ENCODE measurements at places on chromosomes 16 and 17.

DNA sequence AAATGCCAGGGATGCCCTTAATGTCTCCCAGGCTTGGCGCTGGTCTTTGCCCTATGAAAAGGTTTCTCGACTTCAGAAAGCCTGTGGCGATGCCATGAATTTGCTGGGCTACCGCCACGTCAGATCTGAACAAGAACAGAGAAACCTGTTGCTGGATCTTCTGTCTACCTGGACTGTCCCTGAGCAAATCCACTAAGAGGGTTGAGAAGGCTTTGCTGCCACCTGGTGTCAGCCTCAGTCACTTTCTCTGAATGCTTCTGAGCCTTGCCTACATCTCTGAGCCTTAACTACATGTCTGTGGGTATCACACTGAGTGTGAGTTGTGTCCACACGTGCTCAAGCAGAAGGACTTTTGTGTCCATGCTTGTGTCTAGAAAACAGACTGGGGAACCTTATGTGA, 11.4 kb downstream of the CHST4 start:
- DNase-seq: no peak

- no peak for DNase-seq
These were observed 9.1 kb downstream of the IGFBP4 start for GRCh38 chr17:40452216-40452787.

DNA sequence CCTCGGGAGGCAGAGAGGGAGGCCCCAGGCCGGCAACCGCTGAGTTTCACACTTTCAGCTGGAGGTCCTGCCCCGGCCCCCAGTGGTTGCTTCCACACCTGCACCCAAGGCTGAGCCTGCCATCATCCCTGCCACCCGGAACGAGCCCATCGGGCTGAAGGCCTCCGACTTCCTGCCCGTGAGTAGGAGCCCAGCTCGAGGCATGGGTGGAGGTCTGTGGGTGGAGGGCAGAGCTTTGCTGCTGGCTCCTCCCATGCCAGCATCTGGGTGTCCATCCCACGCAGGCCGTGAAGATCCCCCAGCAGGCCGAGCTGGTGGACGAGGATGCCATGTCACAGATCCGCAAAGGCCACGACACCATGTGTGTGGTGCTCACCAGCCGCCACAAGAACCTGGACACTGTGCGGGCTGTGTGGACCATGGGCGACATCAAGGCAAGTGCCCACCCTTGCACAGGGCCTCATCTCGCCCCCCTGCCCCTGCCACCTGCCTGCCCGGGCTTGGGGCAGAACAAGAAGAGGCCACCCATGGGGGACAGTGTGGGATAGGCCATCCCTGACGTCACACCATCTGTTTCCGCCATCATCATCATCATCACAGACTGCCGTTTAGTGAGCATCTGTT, 19.6 kb downstream of the KATNB1 start:
- no peak for DNase-seq

DNA sequence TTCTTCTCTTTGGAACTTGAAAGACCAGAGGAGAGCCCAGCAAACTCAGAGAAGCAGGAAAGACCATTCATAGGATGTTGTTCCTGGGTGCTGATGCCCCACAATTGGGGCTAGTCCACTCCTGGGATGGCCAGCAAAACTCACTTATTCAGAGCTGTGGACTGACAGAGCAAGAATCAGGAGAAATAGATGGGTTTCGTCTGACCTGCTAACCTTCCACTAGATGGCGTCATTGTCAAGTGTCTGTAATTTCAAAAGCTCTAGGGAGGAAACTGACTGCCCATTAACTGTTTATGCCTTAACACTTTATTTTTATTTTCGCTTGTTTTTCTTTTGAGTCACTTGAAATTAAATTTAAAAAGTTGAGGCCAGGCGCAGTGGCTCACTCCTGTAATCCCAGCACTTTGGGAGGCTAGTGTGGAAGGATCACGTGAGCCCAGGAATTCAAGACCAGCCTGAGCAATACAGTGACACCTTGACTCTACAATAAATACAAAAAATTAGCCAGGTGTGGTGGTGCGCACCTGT, 28.7 kb upstream of the MILR1 start:
- no peak for DNase-seq

DNA sequence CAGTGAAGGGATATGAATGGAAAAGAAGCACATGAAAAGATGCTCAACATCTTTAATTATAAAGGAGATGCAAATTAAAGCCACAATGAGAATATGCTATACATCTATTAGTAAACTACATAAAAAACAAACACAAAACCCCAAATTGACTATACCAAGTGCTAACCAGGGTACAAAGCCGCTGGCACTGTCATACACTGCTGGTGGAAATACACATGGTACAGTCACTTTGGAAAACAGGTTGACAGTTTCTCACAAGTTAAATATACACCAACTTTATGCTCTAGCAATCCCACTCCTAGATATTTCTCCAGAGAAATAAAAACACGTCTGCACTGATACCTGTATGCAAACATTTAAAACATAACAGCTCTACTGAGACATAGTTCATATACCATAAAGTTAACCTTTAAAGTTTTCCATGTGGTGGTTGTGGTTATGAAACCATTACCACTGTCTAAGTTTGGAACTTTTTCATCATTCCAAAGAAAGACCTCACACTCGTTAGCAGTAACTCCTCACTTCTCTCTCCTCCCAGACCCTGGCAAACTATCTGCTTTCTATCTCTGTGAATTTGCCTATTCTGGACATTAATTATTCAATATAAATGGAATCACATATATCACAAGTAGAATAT, 42.7 kb downstream of the ADGRG5 start:
- no peak for DNase-seq

DNA sequence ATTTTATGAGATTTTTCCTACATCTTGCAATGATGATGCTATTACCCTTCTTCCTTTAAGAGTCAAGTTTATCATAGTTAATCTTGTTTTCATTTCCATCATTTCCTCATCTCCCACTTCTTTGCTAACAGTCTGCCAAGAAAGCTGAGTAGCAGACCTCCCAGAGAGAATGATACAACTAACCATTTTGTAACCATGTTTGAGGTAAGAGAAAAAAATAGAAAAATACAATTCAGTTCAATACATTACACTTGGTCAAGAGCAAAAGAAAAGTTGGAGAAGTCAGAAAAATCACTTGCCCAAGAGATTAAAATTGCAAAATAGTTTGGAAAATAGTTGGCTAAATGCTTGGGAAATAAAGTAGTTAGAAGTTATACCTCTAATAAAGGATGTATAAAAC, 154.4 kb downstream of the ABCA8 start:
- DNase-seq: no peak

DNA sequence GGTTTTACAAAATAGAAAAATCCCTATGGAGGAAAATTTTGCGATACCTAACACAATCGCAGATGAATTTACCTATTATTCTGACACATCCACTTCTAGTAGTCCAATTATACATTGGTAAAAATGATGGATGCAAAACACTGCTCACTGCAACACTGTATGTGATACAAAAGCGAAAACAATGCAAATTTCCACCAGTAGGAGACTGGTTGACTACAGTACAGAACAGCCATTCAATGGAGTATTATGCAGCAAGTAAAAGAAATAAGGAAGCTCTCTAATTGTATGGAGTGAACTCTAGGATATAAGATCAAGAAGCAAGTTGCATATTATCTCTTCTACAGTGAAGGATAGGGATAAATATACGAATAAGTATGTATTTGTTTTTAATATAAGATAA, 48.5 kb downstream of the SETD6 start:
- DNase-seq: no peak

- DNase-seq: peak; percentile 0
These were observed 240.3 kb downstream of the ZNF423 start for GRCh38 chr16:49615576-49615975.

DNA sequence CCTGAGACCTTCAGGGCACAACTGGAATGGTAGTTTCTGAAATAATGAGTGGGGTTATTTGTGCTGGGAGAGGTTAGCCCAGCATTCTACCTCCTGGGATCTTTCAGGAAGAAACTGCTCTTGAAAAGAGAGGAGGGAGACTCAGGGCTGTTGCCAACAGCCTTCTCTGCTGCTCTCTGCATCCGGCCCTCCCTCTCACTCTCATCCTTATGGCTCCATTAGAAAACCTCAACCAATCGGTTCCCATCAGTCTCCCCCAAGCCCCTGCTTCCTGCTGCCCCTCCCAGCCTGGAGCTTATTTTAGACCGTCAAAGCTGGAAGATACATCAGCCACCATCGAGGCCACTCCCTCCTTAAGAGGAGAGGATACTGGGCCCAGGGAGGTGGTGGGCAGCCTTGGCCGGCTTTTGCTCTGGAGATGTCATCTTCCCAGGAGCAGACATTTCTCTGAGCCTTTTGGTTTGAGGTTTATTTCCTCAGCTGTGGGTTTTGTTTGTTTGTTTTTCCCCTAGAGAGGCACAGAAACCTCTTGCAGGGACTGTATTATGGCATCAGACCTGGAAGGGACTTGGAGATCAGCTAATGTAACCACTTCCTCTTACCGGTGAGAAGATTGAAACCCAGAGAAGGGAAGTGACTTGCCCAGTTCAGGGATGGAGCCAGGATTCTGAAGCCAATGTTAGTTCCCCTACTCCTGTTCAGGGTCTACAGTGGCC, 2.7 kb downstream of the MPRIP start:
- peak; percentile 17 for DNase-seq

DNA sequence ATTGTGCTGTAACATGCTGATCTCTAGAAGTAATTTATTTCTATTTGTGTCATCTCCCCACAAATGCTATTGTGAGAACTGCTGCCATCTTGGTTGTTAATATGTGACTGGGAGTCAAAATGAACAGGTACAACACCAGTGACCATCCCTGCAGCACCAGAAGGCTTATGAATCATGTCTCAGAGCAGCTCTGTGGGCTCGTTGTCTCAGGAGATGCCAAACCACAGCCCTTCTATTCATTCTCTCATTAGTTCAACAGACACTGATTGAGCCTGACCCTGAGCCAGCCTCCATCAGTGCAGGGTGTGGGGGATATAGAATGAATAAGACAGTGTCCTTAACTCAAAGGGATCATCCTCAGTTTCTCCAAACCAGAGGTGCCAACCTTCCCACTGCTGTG, 92.5 kb downstream of the UTP18 start:
- no peak for DNase-seq

DNA sequence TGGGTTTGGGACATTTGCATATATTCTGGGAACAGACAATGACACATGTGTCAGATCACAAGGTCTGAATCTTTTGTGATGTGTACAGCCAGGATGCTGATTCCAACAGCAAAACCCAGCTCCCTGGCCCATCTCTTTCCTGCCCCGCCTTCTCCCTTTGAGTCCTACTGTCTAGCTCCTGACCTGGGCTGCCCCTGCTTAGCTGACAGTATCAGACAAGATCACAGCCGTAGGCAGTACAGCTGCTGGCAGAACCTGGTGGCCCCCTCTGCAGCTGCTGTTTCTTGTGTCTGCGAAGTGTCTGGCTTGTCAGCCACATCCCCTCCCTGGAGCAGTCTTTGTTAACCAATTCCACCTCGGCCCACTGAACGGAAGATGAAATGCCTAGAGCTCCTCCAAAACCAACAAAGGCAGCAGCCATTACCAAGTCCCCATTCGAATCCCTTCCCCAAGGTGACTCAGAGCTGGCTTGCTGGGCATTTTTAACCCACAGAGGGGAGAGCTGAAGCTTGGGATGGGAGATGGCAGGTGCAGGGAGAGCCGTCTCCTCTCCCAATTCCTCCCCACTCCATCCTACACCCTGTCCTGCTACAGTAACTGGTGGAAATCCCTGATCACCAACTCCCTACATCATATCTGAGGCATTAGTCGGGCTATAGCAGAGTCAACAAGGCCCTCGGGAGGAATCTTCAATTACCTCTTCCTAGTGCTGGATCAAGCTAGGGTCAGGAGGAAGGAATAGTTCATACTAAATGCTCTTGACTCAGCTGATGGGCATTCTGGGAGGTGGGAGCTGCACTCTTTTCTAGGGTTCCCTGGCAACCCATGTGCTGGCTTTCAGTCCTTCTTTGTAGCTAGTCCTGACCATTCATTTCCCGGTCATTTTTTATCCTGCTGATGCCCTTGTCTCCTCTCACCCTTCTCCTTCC, 5.8 kb downstream of the PIPOX start:
- no peak for DNase-seq

DNA sequence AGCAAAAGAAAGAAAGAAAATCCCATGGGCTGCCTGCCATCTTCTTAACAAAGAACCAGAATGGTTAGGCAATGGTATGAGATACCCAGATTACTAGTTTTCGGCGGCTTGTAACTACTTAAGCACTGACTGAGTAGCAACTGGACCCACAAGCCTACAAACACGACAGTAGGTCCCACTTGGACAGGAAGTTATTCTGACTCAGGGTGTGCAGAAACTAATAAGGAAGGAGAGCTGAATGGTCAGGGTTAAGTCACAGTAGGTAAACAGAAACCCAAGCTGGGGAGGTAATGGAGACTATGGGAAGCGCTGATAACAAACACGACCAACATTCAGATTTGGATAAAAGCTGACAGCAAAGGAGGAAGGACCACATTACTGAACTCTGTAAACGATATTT, 10.4 kb upstream of the HLF start:
- no peak for DNase-seq

DNA sequence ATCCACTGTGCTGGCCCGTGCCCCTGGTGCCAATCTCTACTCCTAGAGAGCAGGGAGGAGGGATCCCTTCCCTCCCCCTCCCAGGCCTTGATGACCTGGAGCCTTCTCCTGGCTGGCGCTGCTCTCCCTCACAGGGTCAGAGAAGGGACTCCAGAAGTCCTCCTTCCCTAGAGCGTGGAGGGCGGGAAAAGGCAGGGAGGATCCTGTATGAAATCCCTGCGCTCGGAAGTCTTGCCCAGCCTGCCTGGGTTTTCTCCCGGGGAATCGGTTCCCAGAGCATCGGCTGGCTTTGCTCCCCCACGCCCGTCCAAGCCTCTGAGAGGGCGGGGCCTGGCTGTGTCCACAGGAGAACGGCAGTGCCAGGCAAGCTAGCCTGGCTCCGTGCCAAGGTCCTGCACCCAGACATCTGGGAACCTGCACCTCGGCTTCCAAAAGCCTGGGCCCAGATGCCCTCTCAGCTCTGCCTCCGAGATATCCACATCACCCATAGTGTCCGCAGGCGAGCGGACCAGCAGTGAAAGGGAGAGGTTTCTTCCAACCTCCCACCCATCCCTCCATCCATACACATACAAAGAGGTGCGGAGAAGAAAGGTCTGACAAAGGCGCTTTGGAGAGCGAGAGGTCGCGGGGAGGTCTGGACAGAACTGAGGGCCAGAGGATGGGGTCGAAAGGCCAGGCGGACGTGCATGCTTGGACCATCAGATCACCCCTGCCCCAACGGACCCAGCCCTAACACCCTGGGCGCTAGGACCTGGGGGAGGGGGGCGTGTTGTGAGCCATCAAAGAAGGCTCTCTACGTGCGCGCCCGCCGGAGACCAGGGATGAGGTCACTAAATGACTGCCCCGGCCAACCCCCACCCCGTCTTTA, 1.1 kb downstream of the MPP2 start:
- no peak for DNase-seq

All from activated CD4-positive, CD25-positive, alpha-beta regulatory T cell treated with anti-CD3 and anti-CD28 coated beads, Interleukin-2, amount 50 U/mL, for 72 hours (primary cell).